ENCODE measurements at places on chromosomes 12 and 14.

- no peak for DNase-seq
Measured at GRCh38 chr12:96335270-96335669, 65.0 kb downstream of the CDK17 start.

DNA sequence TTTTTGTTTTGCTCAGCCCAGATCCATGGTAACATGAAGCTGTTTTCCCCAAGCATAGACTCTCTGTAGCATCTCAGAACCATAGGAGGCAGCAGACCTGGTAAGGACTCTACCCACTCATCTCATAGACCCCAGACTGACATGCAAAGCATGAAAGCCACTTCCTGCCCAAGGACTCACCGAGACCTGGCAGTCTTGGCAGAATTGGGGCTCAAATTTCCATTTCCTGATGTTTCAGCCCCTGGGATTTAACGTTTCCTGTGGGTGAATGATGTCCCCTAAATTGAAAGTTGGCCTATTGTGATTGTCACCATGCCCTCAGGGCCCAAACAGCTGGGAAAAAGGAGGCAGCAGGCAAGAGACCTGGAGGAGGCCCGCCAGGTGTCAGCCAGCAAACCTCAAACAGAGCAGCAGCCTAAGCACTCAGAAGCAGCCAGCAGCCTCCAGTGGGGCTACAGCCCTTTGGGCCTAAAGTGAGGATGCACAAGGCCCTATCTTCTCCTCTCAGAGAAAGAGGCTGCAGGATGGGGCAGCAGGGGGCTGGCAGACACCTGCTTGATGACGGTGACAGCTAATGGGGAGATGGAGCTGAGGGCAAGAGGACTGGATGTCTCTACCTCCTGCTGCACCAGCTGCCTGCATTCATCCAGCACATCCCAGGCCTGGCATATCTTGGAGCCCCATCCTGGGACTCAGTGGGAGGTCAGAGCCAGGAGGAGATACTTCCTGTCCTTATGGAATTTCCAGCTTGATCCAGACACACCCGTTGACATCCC lies 8.5 kb downstream of the KRT85 start:
- peak; percentile 64 for DNase-seq

- peak; percentile 86 for DNase-seq
Measured at GRCh38 chr12:119989731-119990381, 820 bp downstream of the BICDL1 start.

GRCh38 chr14:51335531-51335930 lies 95.5 kb downstream of the TMX1 start:
- DNase-seq = no peak

DNA sequence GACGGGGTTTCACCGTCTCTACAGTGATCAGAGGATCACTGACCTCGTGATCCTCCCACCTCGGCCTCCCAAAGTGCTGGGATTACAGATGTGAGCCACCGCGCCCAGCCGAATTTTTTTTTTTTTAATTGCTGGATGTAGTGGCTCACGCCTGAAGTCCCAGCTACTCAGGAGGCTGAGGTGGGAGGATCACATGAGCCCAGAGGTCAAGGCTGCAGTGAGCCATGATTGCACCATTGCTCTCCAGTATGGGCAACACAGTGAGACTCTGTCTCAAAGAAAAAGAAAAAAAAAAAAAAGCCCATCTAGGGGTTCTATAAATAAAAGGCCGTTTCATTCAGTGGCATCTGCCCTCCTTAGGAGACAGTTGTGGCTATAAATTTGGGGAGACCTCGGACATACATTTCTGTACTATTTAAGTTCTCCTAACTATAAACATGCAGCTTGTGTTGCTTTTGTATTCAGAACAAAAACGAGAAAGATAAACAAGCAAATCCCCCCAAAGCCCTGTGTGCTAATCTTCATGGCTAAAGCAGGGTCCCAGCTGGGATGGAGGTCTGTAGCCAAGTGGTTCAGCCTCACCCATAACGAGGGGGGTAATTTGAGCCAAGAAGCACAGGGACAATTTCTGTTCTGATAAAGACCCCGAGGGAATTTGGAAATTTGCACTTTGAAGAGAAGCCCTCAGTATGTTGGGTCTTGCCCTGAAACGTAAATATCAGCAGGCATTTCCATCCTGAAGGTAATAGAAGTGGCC lies 35.0 kb upstream of the BCL7A start:
- DNase-seq = no peak

- no peak for DNase-seq
Measured at GRCh38 chr12:43177276-43177675, 374.7 kb downstream of the ADAMTS20 start.

DNA sequence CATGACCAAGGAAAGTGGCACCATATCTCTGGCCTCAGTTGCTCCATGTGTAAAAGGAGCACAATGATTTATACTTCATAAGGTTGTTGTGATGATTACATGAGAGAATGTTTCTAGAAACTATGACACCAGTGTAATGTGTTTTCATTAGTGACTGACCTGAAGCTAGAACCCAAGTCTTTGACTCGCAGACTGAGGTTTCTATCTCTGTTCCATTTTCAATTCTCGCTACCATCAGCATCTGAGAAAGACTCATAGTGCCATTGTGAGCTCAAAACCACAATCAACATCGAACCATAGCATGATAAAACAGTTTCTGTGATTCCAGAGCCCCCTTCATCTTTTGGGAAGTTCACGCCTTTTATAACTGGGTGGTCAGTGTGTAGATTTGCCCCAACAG lies 53.8 kb downstream of the STAB2 start:
- no peak for DNase-seq

DNA sequence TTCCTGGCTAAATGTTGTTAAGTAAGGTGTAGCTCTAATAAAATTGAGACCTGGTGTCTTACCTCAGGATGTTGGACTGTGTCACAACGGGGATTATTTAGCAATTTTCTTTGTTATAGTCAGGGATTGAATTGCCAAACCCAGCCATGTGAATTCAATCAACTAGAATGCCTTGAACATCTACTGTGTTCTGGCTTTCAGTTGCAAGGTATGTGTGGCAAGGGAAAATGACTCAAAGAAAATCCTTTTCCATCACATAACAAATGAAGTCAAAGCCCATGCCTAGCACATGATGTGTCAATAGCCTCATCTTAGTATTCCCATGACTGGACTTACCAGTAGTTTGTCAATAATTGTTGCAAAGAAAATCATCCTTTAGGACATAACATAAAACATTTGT lies 519.8 kb upstream of the FLRT2 start:
- no peak for DNase-seq

GRCh38 chr12:29612912-29613311 lies 115.4 kb upstream of the OVCH1 start:
- no peak for DNase-seq

- DNase-seq = no peak
Measured at GRCh38 chr12:26658991-26659390, 174.0 kb downstream of the ITPR2 start.

GRCh38 chr12:22935501-22935900 lies 310.5 kb downstream of the ETNK1 start:
- DNase-seq = no peak

DNA sequence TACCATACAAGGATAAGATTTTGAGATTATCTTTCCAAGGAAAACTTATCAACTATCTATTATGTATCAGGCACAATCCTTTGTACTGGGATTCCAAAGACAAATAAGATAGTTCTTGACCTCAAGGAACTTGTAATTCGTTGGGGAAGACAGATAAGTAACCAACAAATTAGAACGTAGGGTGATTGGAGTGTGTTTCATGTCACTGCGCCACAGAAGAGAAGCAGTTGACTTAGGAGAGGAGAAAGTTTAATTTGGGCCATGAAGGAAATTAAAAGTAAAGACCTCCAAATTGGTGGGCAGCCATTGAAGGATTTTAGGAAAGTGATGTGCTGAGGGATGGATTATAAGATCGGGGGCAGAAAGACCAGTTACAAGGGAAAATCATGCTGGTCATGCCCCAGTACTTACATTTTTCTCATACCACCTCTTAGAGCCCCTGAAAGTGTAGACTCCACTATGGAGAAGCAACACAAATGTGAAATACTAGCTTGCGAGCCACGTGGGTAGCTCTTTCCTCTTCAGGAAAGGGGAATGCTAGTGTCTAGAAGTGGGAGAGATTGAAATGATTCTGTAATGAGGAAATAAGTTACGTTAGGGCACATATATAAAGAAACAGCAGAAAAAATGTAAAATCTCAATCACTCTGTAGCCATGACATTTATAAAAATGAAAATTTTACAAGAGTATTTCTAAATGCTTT lies 148.7 kb downstream of the ETV6 start:
- DNase-seq = no peak

DNA sequence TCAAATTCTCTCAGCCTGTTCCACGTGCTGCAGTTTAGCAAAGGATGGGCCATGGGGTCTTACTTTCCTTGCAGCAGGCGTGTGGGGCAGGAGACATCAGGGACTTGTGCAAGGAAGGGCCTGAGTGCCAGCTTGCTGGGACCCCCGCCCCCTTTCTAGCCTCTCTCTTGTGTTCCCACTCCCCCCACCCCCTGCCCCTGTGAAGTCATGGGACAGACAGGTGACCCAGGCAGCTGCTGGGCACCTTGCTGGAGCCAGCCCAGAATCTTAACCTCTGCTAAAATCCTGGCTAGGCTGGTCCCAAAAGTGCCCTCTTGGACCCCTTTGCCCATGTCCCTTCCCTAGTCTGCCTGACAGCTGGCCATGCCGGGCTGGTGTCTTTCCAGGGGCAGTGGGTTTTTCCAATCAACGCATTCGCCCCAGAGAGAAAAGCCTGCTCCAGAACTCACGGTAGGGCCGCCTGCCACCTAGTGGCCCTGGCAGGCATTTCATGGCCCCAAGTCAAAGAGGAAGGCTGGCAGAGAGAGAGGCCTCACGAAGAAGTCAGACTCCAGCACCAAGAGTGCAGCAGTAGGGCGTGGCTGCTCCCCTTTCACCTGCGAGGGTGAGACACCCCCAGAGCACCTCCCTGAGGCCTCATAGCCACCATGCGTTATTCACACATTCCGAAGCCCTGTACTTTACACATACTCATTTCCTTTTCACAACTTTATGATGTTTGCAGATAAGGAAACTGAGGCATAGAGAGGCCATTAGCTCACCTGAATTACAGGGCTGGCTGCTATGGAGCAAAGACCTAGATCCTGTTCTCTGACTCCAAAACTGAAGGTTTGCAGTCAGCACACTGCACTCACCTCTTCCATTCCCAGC lies 67.4 kb downstream of the LGMN start:
- peak; percentile 86 for DNase-seq

DNA sequence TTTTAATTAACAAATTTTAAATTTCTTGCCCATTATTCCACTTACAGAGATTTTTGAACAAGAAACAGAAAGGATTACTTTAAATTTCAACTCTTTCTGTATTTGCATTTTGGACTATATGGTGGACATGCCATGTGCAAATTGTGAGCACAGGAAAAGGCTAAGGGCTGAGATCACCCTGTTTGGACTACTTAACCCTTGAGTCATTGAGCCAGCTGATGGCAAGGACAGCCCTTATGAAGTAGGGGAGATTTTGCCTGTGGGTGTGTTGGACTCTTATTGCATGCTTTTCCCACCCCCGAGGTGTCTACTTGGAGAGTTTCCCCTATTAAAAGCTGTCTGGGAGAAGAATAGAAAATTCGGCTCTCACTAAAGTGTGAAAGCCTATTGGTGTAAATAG lies 17.2 kb downstream of the DERA start:
- no peak for DNase-seq

- DNase-seq = no peak
Measured at GRCh38 chr12:113782873-113783272, 183.3 kb downstream of the RBM19 start.

Measured in activated CD8-positive, alpha-beta T cell treated with anti-CD3 and anti-CD28 coated beads for 36 hours (primary cell).